ENCODE measurements at places on chromosomes 7 and 10.

DNA sequence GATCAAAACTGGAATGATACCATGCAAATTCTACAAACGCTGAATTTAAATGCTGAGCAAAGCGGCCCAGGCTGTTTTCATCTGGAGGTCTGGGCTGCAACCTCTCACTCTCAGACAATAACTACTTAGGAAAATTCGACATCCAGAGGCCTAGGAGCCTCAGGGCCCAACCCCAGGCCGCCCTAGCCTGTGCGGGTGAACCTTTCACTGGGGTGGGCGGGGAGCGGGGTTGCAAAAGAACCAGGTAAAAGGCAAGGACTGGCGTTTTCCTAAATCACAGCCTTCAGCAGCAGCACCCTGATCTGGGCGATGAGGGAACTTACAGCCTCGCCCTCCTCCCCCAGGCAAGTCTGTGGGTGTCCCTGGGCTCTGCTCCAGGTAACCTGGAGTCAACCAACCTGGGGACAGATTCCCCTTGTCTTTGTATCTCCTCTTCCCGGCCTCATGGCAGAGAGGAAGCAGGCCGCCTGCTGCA, 33.4 kb downstream of the CALML5 start:
- no peak for DNase-seq

DNA sequence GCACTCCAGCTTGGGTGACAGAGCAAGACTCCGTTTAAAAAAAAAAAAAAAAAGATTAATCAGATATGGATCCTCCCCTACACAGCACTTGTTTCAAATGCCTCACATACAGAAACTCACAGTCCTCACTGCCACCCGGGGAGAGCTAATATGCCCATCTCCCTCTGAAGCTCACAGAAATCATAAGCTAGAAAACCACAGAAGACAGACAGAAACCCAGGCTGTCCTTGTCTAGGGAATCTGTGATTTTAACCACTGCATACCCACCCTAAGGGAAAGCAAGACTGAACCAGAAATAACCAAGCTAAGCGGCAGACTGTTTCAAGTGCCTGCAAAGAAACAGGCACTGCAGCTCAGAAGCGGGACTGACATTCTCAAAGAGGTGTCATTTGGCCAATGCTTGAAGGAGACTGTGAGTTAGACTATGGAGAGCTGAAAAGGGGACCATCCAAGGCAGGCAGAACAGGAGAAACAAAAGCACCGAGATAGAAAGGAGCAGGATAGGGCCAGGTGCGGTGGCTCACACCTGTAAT, 37.6 kb downstream of the SLC37A3 start:
- DNase-seq, result no peak

- DNase-seq, result no peak
Measured at GRCh38 chr7:159139639-159140038, 5.0 kb downstream of the VIPR2 start.

- no peak for DNase-seq
Measured at GRCh38 chr10:124896751-124897150, 45.2 kb upstream of the ZRANB1 start.

DNA sequence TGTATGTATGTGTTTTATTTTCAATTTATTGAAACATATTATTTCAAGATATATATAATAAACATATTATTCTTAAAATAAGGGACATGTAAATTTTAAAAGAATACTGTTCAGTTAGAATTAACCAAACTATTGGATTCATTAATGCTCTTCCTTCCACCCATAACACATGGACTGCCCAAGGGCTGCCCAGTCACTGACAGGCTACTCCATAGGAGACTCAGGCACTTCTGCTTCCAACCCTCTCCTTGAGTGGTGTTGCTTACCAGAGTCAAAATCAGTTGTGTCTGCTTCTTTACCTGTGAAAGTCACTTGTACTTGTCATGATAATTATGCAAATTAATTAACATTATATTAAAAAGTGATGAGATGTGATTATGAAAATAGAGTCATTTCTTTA, 9.8 kb upstream of the GPR37 start:
- DNase-seq, result no peak

GRCh38 chr10:133565441-133566294, at the start of gene SYCE1:
SYCE1 (minus strand) TSS chr10:133565583; CDS start chr10:133565529, 54 bp downstream.
- no peak for DNase-seq

- no peak for DNase-seq
Measured at GRCh38 chr10:33489501-33490176, 155.2 kb upstream of the NRP1 start.

DNA sequence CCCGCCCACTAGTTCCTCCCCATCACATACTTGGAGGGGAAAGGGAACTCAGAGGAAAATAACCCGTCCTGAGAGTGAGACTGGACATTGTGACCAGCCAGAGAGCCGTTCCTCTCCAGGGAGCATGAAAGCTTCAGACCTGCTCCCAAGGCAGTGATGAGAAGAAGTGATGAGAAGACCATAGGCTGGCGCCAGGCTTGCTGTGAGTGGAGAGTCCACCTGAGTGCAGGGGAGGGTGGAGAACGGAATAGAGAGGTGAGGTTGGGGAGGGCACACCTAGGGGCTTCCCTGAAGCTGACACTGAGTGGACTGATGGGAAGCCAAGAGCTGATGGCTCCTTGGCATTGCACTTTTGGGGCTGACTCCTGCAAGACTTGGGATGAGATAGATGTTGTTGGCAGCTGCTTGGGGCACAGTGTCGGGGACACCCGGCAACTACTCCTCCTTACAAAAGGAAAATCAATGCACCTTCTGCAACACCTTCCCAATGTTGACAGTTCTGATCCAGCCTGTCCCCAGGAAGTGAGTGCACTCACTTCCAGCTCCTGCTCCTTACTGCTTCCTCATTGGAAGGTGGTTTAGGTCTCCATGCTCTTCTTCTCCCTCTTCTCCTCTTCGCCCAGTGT, 79.4 kb downstream of the EMX2 start:
- no peak for DNase-seq

DNA sequence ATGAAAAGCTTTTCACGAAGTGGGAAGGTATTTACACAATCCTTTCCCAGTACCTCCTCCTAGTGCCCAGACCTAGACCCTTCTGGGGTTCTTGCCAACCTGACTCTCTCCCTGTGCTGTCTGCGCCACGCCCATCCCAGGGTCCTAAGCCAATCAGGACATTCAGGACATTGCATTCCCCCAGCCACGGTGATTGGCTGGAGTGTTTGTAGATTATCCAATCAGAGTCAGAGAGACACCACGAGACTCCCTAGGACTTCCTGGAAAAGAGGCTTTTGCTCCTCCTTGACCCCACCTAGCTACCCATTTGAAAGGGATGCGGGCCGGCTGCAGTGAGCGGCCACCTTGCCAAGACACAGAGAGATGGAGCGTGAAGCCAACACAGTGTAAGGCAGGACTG, 3.5 kb upstream of the GDF2 start:
- no peak for DNase-seq

GRCh38 chr10:42654419-42654818, 16.0 kb upstream of the ZNF33B start:
- DNase-seq, result no peak

DNA sequence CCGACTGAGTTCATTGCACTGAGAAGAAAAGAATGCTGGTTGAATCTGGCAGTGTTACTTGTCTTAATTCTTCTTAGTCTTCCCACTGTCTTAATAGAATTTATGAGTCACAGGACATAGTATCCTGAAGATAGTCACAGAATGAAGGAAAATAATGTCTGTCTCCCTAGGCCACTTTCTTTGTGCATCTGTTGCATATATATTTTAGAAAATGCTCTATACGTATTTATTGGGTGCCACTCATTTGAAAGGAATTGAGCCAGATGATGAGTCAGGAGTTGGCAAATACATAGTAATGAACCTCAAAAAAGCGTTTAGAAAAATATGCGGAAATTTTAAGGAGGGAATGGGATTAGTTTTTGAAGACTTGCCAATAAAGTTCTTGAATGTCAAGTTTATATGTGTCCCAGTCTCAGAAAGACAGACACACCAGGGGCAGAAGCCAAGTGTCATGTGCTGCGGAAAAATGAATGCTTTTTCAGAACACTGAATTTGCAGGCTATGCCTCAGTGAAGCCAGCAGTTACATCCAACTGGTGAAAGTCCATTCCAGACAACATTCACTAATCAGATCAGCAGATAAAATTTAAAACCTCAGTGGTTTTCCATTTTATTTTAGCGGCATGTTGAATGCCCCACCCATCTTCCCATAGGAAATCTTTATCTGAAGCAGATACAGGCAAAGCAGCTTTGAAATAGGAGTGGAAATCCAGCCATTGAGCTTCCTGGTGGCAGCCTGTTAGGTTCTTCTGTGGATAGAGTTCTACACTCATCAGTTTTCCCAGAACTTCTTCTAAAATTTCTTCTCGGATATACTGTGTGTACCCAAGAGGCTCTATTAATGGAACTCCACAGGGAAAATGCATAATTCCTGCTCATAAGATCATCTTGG, 308.4 kb downstream of the BICC1 start:
- DNase-seq, result no peak
